ENCODE measurements at places on chromosomes 3 and 15.

DNA sequence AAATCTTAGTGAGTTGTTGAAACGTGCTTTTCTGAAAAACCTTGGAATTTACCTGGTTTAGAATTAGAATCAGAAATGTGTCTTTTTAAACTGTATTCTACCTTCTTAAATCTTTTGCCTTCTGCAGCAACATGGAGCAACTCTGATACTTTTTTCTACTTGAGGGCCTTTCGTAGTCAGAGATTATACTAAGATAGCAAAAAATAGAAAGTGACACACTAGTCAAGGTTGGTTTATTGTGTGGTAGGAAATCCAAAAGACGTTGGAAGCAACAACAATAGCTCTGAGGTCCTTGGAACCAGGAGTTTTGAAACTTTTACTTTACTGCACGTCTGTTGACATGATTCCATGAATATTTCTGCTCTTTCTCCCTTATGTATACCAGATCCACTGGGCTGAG is 294.9 kb downstream of the LPP start:
- DNase-seq, result no peak

GRCh38 chr3:110165753-110166152 is 828.4 kb upstream of the DPPA4 start:
- DNase-seq, result no peak

DNA sequence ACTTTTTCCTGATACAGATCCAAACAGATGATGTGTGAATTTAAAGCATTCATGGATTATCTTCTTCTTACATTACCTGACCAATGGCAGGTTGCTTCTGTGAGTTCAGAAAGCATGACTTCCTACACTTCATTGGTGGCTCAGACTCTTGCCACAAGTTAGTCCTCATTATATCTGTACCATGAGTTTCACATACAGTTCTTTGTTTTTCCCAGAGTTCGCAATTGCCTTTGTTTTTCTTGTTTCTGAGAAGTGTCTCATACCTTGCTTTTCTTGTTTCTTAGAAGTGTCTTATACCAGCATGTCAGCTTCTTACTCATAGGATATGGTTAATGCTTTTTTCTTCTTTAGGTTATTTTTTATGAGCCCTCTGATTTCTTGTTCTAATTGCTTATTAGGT is 133.8 kb upstream of the TLE3 start:
- DNase-seq, result no peak

- DNase-seq, result no peak
Measured at GRCh38 chr3:107013641-107014040, 363.6 kb upstream of the CCDC54 start.

DNA sequence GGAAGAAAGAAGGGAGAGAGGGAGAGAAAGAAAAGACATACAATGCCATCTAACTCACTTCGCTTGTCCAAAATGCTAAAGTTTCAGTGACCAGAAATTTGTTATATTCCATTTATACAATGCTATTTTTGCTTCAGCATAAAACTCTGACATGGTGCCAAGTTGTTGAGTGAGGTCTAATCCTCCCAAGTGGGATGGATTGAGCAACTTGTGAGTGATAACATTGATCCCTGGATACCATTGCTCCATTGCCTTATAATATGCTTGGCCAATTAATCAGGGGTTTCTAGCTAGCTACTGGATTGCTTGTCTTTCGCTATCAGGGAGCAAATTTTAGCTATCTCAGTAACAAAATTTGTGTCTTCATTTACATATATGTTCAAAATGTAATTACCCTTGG is 615.6 kb upstream of the DPPA4 start:
- DNase-seq, result no peak

DNA sequence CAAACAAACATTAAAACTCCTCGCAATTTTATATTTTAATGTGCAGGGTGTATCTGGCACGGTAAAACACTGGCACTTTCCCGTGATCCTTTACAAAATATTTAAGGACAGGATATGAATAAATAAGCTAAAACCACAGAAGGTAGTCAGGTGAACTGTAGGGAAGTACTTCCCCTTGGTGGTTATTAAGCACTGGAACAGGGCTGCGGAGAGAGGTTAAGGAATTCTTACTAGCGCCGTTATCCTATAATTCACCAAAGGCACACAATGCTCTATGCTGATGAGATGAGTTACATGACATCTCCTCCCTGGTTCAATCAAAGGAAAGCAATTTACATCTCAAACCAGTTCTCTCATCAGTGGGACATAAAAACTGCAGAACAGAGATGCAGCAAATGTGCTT is 289.8 kb downstream of the ZBTB20 start:
- DNase-seq, result no peak

GRCh38 chr3:126149960-126150515 is 30.3 kb downstream of the ALDH1L1 start:
- DNase-seq, result no peak

- no peak for DNase-seq
Measured at GRCh38 chr3:24043985-24044384, 98.9 kb downstream of the NR1D2 start.

GRCh38 chr3:71171247-71171646 is 412.3 kb downstream of the FOXP1 start:
- DNase-seq, result no peak

DNA sequence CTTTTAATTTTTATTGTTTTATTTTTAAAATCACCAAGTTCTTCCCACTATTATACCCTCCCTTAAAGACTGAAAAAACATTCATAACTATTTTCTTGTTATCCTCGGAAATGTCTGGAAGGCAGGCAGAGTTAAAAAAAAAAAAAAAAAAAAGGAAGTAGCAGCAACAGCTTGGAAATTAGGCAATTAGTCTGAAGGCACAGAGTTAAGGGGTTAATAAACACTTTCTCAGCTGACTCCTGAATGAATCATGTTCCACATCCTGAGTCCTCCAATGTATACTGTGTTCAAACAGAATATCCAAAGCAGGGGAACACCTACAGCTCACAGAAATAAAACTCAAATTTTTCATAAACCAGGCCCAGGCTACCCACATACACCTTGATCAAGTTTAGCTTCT is 5.8 kb downstream of the HEXA start:
- no peak for DNase-seq

DNA sequence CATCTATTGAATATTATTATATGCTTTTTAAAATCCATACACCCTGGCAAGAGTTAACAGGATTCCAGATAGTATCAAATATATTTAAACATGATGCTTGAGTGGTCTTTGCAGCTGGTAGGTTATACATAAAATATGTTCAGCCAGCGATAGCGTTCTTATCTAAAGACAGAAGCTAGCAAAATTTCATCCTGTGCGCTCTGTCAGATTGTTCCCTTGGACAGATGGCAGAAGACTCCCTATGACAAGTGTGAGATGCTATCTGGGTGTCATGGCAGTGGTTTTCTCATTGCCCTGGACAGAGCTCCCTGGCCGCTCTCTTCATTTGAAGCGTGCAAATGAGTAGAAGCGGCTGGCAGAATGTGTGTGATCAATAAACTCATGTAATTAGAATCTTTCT is 175.2 kb upstream of the SOX14 start:
- no peak for DNase-seq

All from activated T-helper 1 cell treated with anti-CD3 and anti-CD28 coated beads, Interleukin-2, amount 50 U/mL, for 16 hours (primary cell).